Central memory CD4-positive, alpha-beta T cell (primary cell): ENCODE measurements at places on chromosomes 6 and 20.

DNA sequence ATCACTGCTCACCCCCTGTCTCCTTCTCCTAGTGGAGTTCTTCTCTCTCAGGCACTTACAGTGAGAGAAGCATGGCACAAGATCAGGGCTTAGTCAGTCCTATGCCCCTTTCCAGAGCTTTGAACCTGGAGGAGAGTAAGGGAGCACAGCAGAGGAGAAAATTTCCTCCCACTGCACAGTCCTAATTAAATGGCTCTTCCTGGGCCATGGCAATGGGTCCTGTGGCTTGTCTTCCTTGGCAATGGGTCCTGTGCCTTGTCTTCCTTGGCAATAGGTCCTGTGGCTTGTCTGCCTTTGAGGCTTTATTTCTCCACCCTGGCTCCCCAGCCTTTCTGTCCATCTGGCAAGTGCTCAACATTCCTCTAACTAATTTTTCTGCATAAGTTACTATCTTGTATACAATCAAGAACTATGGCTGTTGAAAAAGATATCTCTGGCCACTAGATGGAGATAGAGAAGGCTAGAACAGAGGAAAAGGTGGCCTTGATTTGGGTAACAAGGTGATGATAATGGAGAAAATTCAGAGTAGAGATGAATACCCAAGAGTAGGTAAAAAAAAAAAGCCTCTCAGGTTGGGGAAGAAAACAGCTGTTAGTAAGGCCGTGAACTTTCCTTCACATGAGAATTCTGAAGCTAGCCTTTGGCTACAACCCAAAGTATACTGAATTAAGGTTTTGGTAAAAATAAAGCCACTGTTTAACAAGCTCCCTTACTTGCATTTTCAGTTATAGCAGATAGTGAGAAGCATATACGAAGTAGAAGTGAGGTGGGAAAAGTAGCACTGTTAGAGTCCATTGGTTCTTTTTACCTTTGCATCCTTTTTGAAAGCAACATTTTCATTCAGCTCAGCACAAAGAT is 504.9 kb downstream of the DOK5 start:
- DNase-seq = no peak

- DNase-seq = no peak
These were observed 67.3 kb downstream of the LY86 start for GRCh38 chr6:6655805-6656251.

GRCh38 chr6:74057326-74057725 is 361.3 kb downstream of the CD109 start:
- no peak for DNase-seq

DNA sequence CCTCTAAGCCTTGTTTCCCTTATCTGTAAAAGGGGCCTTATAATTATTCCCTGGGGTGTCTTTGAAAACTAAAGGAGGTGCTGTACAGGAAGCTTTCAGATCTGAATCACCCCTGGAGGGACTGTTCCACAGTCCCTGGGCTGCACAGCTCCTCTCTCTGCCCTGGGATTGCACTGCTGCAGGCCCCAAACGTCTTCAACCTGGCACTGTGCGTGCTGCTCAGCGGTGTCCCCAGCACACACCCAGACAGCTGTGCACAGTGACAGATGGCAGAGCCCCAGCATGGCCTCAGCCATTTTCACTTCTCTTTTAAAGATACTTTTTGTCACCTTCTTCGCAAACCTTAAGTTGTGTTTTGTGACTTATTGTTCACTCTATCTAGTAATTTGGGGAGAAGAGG is 50.7 kb upstream of the INSM1 start:
- no peak for DNase-seq

- DNase-seq = no peak
These were observed 236.3 kb downstream of the HAO1 start for GRCh38 chr20:7703996-7704395.

GRCh38 chr6:149864578-149865535 is 698 bp upstream of the LRP11 start:
- DNase-seq = peak; percentile 49

DNA sequence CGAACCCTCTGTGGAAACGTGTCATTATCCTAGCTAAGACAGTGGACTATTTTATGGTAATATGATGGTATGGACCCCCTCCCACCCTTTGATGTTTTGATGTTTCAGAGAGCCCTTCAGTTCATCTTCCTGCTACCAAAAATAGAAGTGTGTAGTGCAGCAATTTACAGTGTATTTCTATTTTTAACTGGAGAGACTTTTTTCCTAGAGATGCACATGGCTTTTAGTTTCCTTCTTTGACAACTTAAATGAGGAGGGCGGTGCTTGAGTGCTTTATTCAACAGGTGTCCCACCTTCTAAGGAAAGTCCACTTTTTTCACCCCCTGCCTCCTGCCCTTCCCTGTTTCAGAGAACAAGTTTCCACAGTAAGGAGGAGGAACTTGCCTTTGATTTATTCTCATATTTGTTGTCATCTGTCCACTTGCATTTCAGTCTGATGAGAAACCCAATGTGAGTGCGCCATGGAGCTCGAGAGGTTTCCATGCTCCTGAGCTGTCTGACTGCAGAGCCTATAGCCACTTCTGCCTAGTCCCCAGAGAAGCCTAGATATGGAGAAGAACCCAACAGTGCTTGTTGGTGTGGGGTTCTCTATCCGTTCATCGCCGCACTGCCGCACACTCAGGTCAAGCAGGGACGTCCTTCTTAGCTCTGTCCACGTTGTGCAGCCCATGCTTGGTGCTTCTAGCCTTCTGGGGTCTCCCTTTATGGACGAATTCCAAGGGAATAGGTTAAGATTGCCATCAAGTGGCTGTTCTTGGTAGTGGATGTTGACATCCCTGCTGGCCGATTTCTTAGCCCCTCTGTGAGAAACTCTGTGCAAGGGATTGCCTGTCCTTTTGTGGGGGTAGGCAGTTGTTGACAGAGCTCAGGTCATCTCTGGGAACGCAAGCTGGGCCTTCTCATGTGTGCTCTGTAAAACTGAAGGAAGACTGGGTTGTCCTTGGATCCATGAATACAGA is 144.2 kb downstream of the JARID2 start:
- no peak for DNase-seq

GRCh38 chr20:46255440-46256104 is 52.7 kb downstream of the CDH22 start:
- DNase-seq = no peak

- no peak for DNase-seq
These were observed 304.7 kb upstream of the SGK1 start for GRCh38 chr6:134622382-134623173.

- DNase-seq = no peak
These were observed 31.6 kb upstream of the APMAP start for GRCh38 chr20:25024171-25024570.

DNA sequence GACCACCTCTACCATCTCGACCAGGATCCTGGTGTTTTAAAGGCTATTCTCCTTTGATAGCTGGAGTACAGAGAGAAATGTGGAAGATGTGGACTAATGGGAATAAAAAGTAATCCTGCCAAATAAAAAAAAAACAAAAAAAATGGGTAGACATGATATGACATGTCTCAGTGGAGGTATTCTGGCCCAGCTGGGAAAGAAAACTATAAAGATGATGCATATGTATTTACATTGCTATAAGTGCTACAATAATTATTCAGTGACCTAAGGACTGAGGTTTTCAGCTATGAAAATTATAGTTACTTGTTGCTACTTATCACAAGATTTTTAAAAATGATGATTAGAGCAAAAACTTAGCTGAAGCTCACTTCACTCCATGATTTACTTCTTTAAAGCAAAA is 101.1 kb downstream of the SIM1 start:
- no peak for DNase-seq

DNA sequence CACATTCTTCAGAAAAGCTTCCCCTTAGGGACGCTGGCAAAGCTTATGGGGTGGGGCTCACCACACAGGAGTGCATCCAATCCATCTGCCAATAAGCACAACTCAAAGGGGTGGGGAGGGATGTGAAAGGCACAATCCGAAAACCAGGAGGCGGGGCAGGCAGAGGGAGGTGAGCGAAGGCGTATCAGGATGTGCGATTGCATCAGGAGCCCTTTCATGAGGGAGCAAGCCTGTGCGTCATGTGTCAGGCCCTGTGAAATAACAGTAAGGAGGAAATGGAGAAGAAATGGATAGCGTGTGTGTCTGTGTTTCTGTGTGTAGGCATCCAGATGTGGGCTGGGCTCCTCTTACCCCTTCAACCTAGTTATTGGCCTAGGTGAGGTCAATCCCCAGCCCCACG is 382.4 kb upstream of the CDH4 start:
- DNase-seq = no peak

DNA sequence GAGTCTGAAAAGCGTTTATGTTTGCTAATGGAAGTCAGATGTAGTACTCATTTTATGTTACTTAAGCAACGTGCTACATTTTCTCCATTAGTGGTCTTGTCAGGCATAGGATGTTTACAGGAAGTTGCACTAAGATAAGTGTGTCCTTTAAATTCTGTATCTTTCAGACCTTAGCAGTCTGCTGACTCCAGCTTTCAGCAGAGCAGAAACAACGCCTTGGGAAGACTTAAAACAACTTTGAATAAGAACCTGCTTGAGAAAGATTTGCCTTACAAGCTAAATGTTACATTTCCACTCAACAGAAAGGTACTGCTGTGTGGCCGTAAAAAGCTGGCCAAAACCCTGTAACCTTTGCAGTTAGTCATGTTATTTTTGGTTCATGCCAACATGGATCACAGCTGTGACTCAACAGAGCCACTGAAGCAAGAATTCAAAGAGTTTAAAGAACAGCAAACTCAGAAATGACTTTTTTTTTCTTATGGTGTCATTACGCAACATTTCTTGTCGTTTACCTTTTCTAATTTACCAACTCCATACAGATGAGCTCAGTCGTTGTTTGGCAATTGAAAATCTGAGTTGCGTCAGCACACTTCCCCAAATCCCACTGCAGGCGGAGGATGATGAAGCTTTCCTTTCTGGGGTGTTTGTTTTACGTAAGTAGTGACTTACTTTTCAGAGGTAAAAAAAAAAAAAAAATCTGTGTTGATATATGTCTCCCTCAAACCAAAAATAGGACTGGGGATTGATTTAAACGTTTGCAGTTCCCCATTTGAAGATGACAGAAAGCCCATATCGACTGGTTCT is 27.9 kb upstream of the BMP6 start:
- DNase-seq = no peak

GRCh38 chr6:30839671-30840070 is 44.6 kb upstream of the DDR1 start:
- DNase-seq = no peak

DNA sequence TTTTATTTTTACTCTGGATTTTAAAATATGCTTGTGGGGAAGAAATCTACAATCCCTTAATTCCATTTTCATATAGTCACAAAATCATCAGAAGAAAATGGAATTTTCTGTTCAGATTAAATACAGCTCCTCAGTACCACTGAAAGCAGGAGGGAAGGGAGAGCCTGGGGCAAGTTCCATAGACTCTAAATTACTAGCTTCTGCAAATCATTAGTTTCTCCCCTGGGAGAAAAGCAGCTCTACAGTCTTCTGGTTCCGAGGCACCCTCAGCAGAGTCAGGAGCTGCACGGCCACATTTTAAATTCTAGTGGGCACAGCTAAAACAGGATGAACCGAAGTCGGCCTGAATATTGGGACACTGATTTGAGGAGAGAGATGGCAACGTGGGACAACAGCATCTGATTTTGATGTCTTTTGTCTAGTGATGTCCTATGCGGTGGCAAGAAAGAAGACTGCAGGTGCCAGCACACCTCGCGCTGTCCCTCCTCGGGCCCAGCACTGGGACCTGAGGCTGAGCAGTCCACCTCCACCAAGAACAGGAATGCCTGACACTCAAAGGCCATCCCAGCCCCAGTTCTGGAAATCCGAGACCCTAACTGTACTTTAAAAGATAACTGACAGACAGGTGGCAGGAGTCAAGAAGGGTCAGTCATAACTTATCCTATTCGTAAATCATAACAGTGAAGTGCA is 90.7 kb downstream of the FOXC1 start:
- no peak for DNase-seq

GRCh38 chr6:169800116-169800667 is 48.8 kb downstream of the ERMARD start:
- DNase-seq = no peak

GRCh38 chr6:6724539-6725467 is 136.3 kb downstream of the LY86 start:
- DNase-seq = peak; percentile 10

DNA sequence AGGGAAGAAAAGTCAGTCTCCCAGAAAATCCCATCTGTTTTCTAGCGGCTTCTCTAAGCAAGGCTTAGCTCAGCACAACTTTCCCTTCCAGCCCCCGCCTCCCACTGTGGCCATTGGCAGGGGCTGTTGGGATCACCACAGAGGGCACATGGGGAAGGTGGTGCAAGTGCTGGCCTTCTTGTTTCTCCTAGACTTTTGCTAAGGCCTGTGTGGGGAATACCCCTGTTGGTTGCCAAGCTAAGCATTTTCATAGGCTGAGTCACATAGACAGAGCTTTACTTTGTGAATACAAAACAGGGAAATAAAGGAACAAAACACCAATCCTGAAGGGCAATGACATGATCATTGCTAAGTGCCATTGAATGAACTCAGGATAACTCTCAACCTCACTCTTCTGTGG is 32.4 kb upstream of the TIAM2 start:
- no peak for DNase-seq

- DNase-seq = no peak
These were observed 2.8 kb upstream of the HTR1B start for GRCh38 chr6:77466055-77466450.

DNA sequence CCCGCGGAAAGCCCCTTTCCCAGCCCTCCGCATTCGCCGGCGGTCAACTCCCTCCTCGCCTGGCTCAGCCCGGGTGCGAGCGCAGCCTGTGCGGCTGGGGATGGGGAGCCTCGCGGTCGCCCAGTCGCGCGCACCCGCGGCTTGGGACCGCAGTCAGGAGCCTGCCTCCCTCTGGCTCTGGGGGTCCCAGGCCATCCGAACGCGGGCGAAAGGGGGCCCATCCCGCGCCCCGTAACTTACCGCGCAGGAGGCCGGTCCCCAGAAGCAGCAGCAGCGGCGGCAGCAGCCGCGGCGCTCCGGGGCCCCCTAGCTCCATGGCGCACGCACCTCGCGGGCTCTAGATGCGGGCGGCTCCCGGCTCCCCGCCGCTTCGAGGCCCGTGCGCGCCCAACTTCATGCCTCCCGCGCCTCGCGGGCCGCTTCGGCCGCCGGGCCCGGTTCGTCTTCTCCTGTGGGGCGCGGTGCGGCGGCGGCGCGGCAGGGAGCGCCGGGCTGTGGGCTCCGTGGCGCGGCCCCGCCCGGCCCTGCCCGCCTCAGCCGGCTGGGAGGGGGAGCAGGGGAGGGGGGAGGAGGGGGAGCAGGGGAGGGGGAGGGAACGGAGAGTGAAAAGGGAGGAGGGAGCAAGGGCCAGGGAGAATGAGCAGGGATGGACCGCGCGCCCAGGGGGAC is at the start of gene CHRNA4:
CHRNA4 (minus strand) TSS at position 500 of the 669 bp plus-strand sequence; CDS start at position 316, 184 bp downstream.
- no peak for DNase-seq

GRCh38 chr6:56708810-56709597 is 66.3 kb upstream of the DST start:
- DNase-seq = no peak

GRCh38 chr6:10554826-10555225 is 33.7 kb downstream of the GCNT2 start:
- DNase-seq = no peak
